ENCODE measurements at places on chromosomes 3 and 15.

DNA sequence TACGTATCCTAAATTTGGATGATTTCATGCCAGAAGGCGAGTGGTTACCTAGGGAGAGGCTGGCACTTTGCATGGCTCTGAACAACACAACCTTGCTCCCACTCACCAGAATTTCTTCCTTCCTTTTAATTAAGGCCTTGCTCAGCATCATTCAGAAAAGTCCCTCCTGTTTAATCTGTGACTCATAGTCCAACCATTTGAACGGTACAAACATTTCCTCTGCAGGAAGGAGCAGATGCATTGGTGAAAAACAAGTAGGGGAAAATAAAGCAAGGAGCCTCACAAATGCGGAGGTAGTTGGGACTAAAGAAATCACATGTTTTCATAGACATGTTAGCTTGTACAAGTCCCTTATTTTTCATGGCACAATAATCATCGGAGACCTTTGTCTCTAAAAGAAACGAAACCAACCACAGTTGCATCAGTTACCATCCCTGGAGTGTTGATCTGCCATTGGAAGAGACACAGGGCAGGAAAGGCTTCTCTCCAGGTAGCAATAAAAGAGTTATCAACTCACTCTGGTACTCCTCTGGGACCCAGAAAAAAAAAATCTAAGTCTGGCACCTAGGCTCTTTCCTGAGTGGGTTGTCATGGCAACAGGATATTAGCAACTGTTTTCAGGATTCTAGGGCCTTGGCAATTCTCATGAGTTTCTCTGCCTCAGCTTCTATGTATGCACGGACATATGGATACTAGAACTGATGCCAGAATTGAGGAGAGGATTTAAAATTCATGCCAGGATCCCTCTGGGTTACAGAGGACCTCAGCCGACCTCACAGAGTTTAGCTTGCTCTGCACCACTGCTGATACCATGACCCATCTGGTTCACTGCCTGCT is 255.4 kb upstream of the ARPP21 start:
- no peak for DNase-seq

GRCh38 chr3:146374146-146374545 is 95.2 kb downstream of the PLSCR2 start:
- no peak for DNase-seq

DNA sequence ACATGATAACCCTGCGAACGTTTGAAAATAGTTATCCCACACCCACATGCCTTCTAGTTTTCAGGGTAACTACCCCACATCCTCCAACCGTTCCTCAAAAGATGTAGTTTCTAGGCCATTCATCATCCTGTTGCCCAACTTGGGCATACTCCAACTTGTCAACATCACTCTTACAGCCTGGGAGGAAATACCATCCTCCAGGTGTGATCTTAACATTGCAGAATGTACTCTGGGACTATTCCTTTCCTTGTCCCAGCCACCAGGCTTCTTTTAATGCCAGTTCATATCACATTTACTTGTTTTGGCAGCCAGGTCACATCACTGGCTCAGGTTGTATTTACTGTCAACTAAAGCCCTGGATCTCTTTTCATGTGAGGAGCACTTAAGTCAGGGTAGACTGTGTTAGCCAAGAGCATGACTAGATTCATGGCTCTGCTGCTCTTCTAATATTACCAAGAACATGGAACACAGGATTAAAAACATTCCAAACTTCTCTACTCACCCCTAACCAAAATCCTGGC is 4.0 kb upstream of the DENND6A start:
- no peak for DNase-seq

DNA sequence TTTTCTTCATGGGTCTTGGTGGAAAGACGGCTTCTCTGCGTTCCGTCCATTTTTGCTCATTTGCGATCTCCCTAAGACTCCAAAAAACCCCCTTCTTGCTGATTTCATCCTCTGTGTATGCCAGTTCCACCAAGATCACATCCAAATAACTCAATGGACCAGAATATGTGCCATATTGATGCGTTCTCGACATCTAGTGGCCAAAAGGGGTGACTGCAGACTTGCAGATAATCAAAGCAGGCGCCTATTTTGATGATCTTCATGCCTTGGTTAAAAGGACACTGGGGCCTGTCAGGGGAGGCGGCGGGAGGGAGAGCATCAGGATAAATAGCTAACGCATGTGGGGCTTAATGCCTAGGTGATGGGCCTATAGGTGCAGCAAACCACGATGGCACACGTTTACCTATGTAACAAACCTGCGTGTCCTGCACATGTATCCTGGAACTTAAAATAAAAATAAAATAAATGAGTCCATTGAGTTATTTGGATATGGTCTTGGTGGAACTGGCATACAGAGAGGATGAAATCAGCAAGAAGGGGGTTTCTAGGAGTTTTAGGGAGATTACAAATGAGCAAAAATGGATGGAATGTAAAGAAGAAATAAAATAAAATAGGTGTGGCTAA is 104.2 kb upstream of the RAD18 start:
- no peak for DNase-seq

GRCh38 chr3:177107461-177108239 is 89.6 kb downstream of the TBL1XR1 start:
- DNase-seq, result no peak

DNA sequence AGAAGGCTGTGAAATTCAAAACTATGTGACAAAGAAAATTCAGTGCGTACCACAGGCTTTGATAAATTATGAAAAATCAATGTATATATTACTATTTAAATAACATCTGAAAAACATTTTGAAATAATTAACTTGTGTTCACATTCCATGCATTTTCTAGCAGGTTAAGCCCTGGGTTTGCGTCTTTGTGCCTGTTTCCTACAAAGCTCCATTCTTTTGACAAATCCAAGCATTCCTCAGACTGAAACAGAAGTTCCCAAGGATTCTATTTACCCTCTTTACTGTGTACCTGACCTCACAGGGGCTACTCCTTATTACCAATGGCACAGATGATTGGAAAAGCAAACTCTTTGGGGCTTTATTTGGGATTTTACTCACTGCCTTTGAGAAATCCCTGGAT is 1.9 kb downstream of the PAQR9 start:
- no peak for DNase-seq

GRCh38 chr15:55685286-55685685 is 57.7 kb downstream of the PRTG start:
- DNase-seq, result no peak

- no peak for DNase-seq
Observed at GRCh38 chr15:36654866-36655265, 75.4 kb downstream of the CDIN1 start.

DNA sequence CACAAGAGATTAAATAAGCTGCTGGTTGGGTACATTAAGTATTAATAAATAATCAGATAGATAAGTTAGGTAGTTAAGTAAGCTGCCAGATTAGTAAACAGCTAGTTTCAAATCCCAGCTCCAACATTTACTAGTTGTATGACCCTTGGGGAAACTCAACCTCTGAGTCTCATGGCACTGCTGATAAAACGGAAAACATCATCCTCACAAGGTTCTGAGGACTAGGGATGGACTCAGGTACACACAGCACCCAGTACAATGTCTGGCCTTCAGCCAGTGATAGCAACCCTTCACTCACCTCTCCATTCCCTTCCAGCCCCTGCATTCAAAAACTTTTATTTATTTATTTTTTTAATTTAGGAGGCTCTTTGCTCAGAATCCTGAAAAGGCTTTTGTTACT is 32.3 kb downstream of the B3GNT5 start:
- no peak for DNase-seq

Measured in effector CD4-positive, alpha-beta T cell (primary cell).